Esophagus squamous epithelium (tissue), 5 donors: ENCODE measurements at places on chromosomes 1 and 21.

GRCh38 chr1:119956306-119956705 lies 60.0 kb upstream of the ADAM30 start:
- DNase-seq, result no peak

DNA sequence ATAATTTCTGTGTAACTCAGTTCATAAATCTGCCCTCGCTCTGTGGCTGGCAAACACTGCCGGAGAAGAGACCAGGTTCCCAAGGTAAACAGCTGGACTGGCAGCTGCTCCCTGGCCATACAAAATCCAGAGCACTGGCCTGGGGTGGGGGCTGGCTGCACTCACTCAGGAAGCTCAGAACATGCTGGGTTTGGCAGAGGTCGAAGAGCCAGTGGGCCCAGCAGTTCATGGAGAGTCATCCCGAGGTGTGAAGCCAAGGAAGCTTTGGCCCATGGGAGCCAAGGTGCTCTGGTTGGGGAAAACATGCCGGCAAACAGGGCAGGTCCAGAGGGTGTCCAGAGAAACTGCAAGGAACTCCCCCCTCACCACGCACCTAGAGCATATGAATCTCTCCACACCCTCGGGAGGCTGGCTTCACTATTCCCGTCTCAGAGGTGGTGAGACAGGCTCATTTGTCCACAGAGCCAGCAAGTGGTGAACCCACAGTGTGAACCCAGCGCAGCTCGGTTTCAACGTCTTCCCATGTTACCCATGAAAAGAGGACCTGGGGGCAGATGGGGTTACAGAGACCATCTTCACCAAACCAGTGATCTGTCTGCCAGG lies 102.4 kb downstream of the DMRTB1 start:
- no peak for DNase-seq

DNA sequence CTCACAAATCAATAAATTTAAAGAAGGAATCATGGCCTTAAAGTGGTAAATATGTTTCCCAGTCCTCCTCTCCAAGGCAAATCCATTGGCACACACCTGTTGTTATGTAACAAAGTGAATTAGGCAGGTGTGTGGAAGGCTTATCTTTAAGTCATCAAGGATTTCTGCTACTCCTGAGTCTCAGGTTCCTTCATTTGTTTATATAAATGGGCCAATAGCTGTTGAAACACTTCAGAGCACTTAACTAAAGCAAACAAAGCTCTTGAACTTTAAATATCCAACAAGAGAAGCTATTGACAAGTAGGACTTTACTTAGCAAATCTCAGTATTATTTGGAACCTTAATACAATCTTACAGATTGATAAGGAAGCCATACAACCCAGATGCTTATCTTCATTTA lies 99.3 kb upstream of the ESRRG start:
- no peak for DNase-seq

- DNase-seq, result no peak
These were observed 103.3 kb downstream of the RABGAP1L start for GRCh38 chr1:174262349-174263241.

DNA sequence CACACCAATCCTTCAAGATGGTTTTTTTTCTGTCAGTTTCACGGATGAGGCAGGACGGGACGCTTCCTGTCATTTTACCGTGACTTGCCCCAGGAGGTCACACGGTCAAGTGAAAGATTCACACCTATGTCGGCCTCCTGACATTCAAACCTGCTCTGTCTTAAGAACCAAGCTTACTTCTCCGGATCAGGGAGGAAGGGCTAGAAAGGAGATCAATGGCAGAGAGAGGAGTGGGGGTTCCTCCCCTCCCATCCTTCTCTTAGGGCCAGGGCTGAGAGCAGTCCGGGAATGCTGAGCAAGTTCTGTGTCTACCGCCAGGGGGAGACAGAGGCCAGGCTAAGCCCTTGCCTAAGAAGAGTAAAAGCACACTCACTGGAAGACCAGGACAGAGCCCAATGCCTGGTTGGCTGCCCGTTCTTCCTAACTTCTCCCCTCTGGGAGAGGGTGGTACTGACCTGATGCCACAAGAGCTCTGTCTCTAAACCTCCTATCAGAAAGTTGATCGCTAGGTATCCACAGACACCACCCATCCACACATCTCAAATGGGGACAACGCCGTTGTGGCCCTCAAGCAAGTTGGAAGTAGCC lies 1.1 kb upstream of the PPM1J start:
- DNase-seq, result no peak

GRCh38 chr1:221699577-221699976 lies 42.3 kb downstream of the DUSP10 start:
- DNase-seq, result no peak

DNA sequence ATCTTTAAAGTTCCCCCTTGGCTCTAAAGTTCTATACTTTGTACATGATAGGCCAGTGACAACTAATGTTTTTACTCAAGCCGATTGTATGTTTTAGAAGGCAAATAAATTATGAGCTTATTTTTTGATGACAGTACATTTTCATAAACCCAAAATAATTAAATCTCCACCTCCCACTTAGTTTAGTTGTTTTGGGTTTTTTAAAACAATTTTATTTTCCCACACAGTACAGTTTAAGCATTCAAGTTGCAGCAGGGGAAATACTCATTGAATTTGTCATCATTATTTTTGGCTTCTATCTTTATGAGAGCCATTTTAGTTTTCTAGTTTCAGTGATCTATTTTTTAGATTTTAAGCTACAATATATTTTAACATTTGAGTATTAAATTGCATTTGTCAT lies 93.6 kb downstream of the OLFML2B start:
- no peak for DNase-seq

DNA sequence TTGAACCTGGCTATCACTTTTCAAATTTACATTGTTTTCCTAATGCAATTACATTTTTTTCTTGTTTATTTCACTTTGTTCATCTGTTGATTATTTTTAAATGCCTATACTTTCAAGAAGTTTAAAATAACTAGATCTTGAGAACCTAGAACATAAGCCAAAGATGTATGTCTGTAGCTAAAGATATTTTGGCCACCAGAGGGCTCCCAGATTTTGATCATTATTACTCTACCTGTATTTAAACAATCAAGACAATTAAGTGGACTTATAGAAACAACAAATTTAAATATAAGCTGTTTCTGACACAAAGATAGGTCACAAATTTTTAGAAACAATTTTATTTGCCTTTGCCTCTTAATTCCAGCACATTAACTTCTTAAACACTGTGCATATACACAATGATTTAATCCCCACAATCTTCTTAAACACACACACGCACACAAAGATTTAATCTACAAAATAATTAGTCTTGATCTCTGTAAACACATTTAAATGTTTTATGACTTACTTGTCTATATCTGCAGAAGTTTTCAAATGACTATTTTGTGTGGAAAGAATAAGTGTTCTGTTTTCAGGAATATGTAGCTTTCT lies 380.0 kb downstream of the DSCAM start:
- DNase-seq, result no peak

- DNase-seq, result no peak
These were observed 78.8 kb downstream of the PIK3CD start for GRCh38 chr1:9730096-9730901.

DNA sequence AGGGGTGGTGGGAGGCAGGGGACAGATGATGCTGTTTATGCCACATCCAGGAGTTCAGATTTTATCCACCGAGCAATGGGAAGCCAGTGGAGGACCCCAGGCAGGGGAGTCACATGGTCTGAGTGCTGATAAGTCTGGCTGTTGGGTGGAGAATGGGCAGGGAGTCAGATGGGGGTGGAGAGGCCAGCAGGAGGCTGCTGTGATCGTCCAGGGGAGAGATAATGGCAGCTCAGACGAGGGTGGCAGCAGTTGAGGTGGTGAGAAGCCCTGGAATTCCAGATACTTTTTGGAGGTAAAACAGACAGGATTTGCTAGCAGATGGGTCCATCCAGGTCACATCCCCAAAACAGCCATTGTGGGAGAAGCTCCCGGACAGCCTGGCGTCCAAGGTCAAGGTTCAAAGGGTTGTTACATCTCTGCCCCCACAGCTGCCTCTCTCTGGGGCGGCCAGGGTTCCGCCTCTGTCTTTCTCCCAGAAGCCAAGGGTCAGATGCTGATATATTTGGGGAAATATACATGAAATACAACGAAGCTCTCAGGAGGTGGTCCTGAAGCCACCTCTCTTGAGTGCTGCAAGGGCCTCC lies 252.1 kb upstream of the TMEM51 start:
- no peak for DNase-seq

DNA sequence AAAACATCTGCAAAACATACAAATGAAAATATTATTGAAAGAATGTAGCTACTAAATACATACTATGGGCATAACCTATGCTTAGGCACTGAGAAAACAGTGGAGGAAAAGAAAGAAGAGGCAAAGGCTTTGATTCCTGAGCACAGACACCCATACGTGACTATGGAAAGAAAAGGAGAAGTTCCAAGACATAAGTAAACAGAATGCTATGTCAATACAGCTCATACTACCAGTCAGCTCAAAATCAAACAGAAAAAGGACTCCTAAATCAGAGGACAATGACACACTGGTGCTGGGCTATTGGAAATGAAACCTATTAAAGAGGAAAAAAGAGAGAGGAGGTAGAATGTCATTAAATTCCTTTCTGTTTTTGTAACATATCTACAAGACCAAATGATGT lies 225.4 kb downstream of the SMYD3 start:
- DNase-seq, result no peak

GRCh38 chr21:38660333-38661196 lies 145.2 kb upstream of the ETS2 start:
- no peak for DNase-seq

- DNase-seq, result no peak
These were observed 70.3 kb downstream of the PIK3CD start for GRCh38 chr1:9721606-9722377.

- DNase-seq, result no peak
These were observed 228.3 kb upstream of the DEPDC1 start for GRCh38 chr1:68725001-68725752.

- no peak for DNase-seq
These were observed 271.4 kb downstream of the TBX15 start for GRCh38 chr1:118716775-118717174.

- DNase-seq, result no peak
These were observed 296.6 kb downstream of the OMA1 start for GRCh38 chr1:58249737-58250586.

- no peak for DNase-seq
These were observed 390.5 kb downstream of the ST6GALNAC3 start for GRCh38 chr1:76465030-76465429.

GRCh38 chr1:74478979-74479378 lies 33.4 kb downstream of the LRRC53 start:
- DNase-seq, result no peak
